Cortex of kidney (tissue), 1 donor: ENCODE measurements at places on chromosomes 5 and 9.

DNA sequence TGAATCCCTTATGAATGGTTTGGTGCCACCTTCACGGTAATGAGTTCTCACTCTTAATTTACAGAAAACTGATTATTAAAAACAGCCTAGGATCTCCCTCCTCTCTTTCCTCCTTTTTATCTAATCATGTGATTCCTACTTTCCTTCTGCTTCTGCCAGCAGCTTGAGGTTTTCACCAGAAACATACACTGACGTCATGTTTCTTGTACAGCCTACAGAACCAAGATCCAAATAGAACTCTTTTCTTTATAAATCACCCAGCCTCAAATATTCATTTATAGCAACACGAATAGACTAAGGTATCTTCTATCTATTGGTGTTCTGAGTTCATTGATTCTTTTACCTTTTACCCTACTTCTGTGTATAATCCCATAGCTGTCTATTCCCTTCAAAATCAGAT lies 388.9 kb upstream of the CDH10 start:
- DNase-seq = no peak

- no peak for DNase-seq
Observed at GRCh38 chr5:34022121-34022705, 14.4 kb upstream of the AMACR start.

DNA sequence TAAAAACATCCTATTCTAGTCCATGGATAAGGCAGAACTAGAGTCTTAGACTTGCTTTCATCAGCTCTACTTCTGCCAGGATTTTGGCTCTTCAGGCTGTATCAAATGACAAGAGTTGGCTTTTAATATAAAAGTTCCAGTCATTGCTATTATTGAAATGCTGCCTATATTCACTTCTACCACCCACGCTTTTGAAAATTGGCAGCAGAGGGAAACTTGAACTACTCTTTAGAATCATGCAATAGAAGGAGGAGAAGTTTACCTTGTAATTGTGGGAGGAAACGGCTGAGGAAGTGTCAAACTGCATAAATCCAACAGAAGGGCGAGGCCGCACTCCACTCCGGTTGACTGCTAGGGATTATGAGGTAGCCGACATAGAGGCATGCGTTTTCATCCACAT lies 122.6 kb upstream of the BASP1 start:
- DNase-seq = no peak

- no peak for DNase-seq
Observed at GRCh38 chr5:123543438-123543837, 31.5 kb downstream of the CSNK1G3 start.

DNA sequence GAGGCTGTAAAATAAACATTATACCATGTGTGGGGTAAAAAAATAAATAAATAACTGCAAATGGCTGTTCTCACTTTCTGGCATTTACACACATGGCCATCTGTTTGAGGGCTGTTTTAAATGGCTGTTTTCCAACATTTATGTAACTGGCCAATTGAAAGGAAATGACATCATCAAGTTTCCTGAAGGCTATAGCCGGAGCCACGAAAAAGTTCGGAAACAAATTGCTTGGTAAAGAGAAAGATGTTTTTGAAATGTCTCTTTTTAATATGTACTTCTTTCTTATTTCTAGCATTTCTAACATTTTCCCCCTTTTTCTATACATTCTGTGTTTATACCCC lies 95.4 kb upstream of the DAB2 start:
- no peak for DNase-seq

GRCh38 chr5:6877986-6878828 lies 165.0 kb downstream of the TENT4A start:
- DNase-seq = no peak
